ENCODE measurements at places on chromosomes 5 and 9.

DNA sequence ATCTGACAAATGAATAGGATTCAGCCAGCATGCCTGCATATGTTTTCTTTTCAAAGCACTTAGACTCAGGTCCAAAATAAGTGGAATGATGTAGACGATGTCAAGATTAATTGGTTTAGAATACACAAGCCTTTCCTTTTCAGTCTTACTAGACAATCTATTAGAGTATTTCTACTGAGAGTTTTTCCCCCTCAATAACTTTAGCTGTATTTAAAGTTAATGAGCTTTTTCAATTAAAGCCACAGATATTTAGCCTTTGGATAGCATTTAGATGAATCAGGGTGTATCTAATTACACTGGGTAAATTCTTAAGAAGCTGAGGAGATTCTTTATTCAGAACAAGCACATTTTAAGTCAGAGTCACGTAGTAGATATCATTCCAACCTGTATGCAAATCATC is 198.7 kb upstream of the MPDZ start:
- DNase-seq = no peak

DNA sequence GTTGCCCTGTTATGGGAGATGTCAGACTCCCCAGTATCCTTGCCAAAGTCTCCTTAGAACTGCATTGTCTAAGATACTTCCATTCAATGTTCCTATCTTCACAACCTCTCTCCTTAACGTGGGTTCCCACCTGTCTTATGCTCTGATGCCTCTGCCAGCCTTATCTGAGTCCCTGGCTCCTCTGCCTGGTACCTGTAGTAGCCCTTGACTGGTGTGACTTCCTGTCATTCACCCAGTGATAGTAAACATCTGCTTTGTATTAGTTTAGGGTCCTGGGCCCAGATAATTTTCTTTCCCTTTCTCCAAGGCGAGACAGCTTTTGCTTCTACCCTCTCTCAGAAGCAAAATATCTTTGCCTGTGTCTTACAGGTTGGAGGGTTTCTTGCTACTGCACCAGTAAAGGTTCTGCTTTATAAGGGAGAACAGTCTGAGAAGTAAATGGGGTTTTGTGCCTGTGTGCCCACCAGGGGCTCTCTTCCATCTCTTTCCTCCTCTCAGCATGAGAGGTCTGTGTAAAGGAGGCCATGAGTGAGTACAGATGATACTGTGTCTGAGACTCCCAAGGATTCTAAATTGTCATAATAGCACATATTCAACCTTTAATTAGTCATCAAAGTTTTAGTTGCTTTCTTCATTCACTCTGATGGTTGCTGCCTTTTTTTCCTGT is 220.8 kb downstream of the PRR16 start:
- DNase-seq = no peak

DNA sequence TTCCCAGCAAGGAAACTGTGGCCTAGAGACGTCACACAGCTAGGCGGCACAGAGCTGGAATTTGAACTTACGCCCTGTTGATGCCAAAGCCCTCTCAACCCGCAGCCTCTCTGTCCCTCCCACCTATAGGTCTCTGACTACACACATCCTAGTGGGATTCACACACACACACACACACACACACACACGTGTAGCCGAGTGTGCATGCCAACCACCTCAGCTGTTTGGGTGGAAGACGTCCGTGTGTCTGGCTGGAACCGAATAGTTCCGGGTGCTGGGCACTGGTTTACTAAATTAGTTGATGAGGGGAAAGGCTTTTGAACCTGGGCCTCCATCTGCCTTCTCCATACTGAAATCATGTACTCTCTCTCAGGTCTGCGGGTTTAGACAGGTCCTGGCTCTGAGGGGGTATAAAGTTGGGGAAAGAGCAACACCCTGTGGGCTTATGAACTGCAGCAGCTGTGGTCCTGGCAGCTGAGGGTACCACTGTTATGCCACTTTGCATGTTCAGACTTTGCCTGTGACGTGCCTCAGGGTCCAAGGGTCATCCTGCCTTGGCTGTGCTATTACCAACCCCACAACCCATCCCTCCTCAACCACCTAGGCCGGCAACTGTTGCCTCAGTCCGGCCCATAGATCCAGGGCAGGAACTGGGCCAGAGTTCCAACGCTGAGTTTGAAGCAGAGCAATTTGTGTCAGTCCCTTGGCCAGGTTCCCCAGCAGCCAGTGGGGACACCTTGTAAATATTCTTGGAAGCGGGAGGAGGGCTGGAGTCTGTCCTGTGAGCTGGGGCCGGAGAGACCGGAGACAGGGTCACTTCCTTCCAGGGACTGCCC is 50.5 kb downstream of the PSD2 start:
- DNase-seq = no peak

DNA sequence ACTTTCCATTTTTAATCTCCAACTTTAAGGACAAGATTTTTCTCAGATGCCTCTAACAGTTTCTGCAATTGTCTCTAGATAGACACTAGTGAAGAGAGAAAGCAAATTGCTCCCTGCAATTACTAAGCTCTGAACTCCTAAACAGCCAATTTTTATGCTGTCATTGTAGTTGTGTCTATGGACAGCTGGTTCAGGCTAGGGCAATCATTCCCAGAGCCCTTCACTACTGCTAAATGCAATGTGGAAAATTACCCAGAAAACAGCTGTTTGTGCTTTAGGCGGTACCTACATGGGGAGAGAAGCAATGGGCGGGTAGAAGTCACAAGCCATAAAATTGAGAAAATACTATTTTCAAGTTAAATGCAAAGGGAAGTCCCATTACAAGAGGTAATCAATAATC is 211.6 kb downstream of the SPOCK1 start:
- DNase-seq = no peak

DNA sequence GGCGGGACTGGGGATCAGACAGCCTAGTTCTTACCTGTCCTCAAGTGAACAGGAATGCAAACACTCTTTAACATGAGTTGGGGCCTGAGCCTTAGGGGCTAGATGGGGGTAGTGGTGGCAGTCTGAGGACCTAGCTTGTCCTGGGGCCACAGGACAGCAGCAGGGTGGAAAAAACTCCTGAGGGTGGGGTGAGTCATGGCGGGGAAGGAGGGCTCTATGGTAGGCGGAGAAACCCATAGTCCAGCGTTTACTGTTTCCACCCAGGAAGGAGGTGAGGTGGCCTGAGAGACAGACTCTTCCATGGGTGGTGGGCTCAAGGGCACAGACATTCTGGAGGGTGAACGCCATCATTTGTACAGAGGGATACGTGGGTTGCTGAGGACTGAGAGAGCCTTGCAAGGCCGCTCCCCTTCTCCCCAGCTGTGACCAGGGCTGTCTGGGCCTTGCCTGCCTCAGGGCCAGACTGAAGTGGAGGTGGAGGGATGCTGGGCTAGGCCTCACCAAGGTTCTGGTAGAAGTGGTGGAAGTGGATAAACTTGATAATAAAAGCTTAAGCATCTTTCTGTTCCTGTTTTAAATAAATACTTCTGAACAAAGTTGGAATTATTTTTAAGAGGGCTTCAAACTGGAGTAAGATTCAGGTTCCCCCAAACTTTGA is 1.1 kb upstream of the TSPAN17 start:
- DNase-seq = no peak

- DNase-seq = no peak
Measured at GRCh38 chr9:8904771-8905515, 1105.4 kb upstream of the DMAC1 start.

GRCh38 chr5:42772265-42772993 is 15.8 kb downstream of the CCDC152 start:
- DNase-seq = no peak

DNA sequence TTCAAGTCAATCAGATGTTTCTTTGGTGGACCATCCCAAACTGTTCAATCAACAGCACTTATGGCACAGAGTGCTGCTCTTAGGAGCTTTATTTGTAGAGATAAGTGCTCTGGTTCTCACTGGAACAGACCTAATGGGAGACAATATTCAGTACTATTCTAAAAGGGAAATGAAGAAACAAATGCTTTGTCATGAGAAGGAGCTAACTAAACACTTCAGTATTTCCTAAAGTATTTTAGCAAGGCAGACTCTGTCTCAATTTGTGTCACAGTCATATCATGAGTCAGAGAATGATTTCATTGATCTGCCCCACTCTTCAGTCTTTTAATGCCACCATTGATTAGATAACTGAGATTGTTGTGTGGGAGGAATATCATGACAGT is 175.3 kb downstream of the SLF1 start:
- no peak for DNase-seq

DNA sequence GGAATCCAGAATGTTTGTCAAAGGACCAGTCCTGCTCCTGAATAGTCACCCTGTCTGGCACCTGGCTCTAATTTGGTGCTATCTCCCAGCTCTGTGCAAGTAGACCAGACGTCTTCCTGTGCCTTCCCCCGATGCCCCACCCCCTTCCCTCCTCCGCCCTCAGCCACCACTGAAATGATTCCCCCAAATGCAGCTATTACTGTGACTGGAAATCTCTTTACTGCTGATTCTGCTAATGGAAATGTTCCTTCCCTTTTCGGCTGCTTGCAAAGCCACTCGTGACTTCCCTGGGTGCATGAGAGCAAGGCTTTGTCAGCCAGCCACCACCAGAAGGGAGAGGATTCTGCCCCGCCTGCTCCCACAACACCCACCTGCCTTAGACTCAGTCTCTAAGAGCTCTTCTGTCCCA is 11.4 kb downstream of the ASTN2 start:
- no peak for DNase-seq

DNA sequence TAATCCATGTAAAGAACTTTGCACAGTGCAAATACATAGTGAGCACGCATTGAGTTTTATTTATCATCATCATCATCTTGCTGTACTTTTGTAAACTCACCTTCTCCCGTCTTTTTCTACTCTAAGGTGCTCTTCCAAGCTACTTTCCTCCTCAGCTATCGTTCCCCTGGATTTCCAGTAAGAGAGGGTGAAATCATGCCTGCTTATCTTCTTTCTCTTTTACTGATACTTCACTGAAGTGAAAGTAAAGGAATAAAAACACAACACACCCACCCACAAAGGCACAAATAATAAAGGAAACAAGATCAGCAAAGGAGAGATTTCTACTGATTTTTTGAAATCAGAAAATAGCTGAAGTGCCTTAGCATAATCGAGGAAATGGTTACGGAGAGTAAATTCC is 509.9 kb downstream of the RAB3C start:
- DNase-seq = no peak

GRCh38 chr5:75050415-75050814 is 1.9 kb downstream of the GCNT4 start:
- DNase-seq = peak; percentile 47

DNA sequence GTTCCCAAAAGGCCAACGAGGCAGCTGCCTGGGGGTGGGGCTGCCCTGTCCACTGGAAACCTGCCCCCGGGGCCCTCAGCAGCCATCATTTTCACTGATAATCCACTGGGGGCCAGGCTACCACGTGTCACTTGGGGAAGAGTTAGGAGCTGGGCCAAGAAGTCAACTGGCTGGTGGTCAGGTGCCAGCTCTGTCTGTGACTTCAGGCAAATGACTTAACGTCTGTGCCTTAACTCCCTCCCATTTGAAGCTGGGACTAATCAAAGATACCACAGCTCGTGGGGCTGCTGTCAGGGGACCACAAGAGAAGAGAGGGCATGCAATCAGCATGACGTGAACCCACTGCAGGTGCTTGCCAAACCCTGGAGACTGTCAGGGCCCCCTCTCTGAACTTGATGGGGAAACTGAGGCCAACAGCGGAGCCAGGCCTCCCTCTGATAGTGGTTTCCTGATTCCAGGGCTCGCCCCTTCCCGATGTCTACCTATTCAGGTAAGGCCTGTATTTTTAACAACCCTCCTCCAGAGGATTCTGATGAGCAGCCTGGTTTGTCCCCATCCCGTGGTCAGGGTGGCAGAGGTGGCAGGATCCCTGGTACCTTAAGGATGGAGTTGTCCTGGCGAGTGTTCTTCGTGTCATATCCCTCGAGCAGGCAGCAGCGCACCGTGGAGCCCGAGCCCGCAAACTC is 12.3 kb upstream of the DPM2 start:
- DNase-seq = no peak

DNA sequence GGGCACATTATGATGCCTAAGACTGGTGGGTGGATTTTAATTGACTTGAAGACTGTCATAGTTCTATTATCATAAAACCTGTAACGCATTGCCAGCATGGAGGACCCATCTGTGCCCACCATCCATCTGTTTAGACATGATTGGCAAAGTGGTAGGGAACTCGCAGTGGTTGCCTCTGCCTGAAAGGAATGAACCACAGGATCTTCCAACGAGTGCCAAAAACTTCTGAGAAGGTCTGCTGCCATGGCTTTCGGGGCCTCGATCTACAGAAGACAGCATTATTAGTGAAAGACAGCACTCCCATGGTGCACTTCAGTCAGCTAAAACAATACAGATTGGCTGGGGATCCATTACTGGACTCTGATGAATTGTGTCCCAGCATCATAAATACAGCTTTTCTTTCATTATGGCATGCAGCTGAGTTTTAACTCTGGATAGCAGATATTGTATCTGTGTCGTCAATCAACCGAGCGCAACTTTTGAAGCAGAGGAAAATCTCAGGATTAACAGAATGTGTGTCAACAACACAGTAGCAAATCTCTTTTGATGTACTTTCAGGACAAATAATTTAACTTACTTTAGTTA is 74.3 kb downstream of the ZDHHC21 start:
- no peak for DNase-seq

DNA sequence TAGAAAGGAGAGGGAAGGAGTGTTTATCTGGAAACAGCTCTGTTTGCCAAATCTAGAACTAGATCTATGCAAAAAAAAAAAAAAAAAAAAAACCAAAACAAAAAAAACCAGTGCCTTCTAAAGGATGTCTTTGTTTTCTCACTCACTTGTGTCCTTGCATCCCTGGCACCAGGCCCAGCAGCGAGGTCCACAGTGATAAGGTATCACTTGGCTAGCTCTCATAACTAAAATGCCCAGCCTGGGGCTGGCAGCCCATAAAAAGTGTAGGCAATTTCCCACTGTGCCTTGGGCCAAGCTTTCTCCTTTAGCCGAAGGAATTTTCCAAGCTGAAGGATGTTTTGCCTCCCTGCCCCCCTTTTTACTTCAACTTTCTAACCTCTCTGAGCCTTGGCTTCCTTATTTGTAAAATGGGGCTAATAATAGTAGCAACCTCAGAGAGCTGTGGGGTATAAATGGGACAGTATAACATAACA is 20.8 kb downstream of the RGS3 start:
- no peak for DNase-seq

GRCh38 chr9:130453487-130453886 is 8.7 kb downstream of the ASS1 start:
- no peak for DNase-seq
